Ovary (tissue), 10 donors: ENCODE measurements at places on chromosomes 4 and X.
A peak's percentile ranks its signal among the peaks of the same experiment; 100 is the strongest.

GRCh38 chr4:150769845-150770244 lies 187.9 kb downstream of the MAB21L2 start:
- DNase-seq: no peak
- H3K27me3 ChIP-seq: no peaks in the 10 kb centered on the region
- H3K36me3 ChIP-seq: no peaks in the 10 kb centered on the region
- no peaks in the 10 kb centered on the region for H3K4me1 ChIP-seq

DNA sequence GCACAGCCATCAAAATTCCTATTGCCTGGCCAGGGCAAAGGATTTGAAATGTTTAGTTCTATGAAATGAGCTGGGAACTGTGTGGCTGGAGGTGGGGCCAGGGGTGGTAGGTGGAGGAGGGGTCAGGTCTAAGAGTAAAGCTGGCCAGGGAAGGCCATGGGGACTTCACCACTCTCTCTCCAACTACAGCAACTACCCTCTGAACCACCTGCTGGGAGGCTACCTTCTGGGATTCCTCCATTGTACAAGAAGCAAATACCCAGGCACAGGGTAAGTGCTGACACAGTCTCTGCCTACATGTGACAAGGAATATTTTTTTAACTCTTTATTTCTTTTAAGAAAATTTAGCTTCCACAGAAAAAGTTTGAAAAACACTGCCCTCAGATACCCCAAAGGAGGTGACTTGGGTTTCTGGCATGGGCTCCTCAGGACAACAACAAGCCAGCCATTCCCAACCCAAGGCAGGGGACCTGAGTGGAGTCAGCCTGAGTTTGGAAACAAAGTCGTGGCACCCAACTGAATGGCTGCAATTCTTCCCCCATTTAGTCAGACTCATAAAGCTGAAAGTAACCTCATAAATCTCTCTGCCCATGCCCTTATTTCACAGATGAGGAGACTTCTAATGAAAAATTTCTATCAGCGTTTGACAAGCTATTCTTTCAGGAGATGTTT lies 593.8 kb upstream of the DIPK2B start:
- H3K27me3 ChIP-seq: no peaks in the 10 kb centered on the region
- no peak overlapping the region for H3K27ac ChIP-seq
- no peak overlapping the region for H3K4me3 ChIP-seq
- H3K36me3 ChIP-seq: no peaks in the 10 kb centered on the region

DNA sequence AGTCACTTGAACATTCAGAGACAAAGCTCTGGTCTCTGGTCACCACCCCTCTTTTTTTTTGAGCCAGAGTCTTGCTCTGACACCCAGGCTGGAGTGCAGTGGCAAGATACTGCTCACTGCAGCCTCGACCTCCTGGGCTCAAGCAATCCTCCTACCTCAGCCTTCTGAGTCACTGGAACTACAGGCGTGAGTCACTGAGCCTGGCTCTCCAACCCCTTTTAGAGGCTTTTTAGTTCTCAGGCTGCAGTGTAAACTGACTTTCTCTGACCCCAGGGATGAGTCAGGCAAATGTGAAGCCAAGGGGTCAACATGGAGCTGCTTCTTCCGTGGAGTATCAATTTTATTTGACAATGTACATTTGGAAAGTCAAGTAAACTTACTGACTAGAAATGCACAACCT lies 229.2 kb downstream of the PTTG2 start:
- no peaks in the 10 kb centered on the region for H3K27me3 ChIP-seq
- no peak overlapping the region for H3K27ac ChIP-seq
- H3K36me3 ChIP-seq: no peaks in the 10 kb centered on the region
- H3K4me1 ChIP-seq: peaks cover 5% of the 10 kb centered on the region
- no peak overlapping the region for H3K4me3 ChIP-seq

DNA sequence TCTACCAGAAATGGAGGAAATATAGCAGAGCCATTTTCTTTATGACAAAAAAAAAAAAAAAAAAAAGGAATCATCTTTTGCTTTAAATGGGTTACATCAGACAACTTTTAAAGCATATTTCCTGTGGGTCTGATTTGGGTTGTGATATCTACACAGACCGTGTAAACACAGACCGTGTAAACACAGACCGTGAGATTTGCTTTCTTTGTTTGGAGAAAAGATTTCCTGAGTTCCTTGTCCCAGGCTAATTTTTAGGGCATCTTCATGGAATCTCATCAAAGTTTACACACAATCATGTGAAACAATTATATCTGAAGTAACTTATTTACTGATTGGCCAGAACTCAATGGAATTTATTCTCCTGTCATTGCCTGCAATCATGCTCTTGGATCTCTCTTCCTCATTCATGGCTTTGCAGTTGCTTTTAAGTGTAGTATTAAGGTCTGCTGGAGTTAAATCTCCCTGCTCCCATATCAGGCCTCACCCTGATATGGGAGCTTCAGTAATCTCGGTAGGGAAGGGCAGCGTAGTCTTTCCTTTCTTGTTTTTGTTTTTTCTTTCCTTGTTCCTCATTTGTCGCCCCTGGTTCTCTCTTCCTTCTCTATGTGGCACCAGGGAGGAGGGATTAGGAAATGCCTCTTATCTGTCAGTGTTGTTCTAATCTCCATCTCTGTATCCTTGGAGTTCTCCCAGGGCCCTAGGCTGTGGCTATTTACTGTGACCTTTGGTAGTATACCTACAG lies 248.6 kb upstream of the JADE1 start:
- H3K36me3 ChIP-seq: no peaks in the 10 kb centered on the region
- no peaks in the 10 kb centered on the region for H3K27me3 ChIP-seq
- no peak for DNase-seq

- H3K4me3 ChIP-seq: no peak overlapping the region
- H3K4me1 ChIP-seq: no peaks in the 10 kb centered on the region
- H3K36me3 ChIP-seq: no peaks in the 10 kb centered on the region
- H3K27ac ChIP-seq: no peak overlapping the region
- no peaks in the 10 kb centered on the region for H3K27me3 ChIP-seq
Observed at GRCh38 chrX:2875798-2876399, 47.2 kb downstream of the GYG2 start.

DNA sequence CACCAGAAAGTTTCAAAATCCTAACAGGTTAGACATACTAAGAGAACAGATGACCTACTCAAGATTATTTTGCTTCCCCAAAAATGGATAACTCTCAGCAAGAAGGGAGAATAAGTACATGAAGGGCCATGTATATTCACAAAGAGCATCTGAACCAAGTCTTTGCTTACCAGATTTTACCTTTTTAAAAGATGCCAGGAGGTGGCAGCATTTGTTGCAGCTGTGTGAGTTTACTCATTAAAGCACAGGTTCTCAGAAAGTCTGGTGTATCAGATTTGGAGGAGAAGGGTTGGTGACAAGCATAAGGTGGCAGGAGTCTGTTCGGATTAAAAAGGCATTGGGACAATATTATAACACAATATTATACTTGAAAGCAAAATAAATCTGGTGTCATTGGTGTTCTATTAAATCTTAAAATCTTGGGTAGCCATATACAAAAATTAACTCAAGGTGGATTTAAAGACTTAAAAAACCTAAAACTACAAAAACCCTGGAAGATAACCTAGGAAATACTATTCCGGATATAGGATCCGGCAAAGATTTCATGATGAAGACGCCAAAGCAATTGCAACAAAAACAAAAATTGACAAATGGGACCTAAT lies 51.3 kb upstream of the NFKB1 start:
- no peak for DNase-seq
- no peaks in the 10 kb centered on the region for H3K36me3 ChIP-seq
- no peaks in the 10 kb centered on the region for H3K4me1 ChIP-seq
- no peak overlapping the region for H3K27ac ChIP-seq

GRCh38 chr4:30719454-30720020 lies 632 bp upstream of the PCDH7 start:
- peak; percentile 47 for DNase-seq
- peaks cover 2% of the 10 kb centered on the region for H3K4me1 ChIP-seq
- H3K4me3 ChIP-seq: peak overlapping the region; percentile 57

DNA sequence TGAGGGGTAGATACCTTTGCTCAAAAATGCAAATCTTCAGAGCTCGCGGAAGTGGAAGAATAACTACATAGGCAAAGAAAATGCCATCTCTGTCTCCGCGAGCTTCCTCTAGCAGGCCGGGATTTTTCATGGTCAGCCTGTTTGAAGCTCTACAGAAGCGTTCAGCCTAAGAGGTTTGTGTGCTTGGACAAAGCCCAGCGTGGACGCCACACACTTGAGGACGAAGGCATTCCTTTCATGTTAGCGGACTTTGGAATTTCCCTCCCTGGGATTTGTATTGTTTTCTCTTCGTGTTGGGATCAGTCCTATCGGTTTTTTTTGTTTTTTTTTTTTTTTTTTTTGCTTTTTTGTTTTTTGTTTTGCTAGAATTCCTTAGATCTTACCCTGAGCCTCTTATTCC lies 53.7 kb downstream of the SMIM31 start:
- no peak overlapping the region for H3K4me3 ChIP-seq
- H3K27ac ChIP-seq: no peak overlapping the region
- DNase-seq: no peak
- H3K36me3 ChIP-seq: no peaks in the 10 kb centered on the region
- H3K4me1 ChIP-seq: no peaks in the 10 kb centered on the region

DNA sequence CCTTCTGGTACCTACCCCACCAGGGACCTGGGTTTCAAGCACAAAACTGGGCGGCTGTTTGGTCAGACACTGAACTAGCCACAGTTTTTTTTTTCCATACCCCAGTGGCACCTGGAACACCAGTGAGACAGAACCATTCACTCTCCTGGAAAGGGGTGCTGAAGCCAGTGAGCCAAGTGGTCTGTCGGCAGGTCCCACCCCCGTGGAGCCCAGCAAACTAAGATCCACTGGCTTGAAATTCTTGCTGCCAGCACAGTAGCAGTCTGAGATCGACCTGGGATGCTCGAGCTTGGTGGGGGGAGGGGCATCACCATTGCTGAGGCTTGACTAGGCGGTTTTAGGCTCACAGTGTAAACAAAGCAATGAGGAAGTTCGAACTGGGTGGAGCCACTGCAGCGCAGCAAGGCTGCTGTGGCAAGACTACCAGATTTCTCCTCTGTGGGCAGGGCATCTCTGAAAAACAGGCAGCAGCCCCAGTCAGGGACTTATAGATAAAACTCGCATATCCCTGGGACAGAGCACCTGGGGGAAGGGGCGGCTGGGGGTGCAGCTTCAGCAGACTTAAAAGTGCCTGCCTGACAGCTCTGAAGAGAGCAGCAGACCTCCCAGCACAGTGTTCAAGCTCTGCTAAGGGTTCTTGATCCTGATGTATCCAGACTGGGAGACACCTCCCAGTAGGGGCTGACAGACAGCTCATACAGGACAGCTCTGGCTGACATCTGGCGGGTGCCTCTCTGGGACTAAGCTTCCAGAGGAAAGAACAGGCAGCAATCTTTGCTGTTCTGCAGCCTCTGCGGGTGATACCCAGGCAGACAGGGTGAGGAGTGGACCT lies 223.0 kb downstream of the COX18 start:
- no peak overlapping the region for H3K4me3 ChIP-seq
- H3K27me3 ChIP-seq: no peaks in the 10 kb centered on the region
- no peak for DNase-seq
- H3K27ac ChIP-seq: no peak overlapping the region
- no peaks in the 10 kb centered on the region for H3K4me1 ChIP-seq

GRCh38 chr4:39256436-39256835 lies 74.1 kb downstream of the WDR19 start:
- H3K4me3 ChIP-seq: no peak overlapping the region
- H3K27me3 ChIP-seq: no peaks in the 10 kb centered on the region
- DNase-seq: no peak
- no peaks in the 10 kb centered on the region for H3K4me1 ChIP-seq

DNA sequence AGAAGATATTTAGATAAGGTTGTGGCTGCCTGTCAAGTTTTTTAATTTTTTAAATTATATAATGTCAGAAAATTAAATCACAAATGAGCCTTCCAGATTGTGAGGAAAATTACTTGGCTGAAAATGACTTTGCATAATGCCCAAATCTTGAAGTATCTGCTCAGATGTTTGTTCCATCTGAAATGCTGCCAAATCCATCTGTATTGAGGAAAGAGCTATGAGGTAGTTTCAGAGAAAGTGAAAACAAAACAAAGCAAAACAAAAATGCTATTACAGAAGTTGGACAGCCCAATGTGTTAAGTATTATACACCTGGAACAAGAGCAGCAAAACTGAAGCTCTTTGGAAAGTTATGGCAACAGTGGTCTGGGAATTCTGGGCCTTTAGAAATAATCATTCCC lies 23.3 kb upstream of the GUCY1B1 start:
- no peak overlapping the region for H3K4me3 ChIP-seq
- no peaks in the 10 kb centered on the region for H3K27me3 ChIP-seq
- no peaks in the 10 kb centered on the region for H3K4me1 ChIP-seq
- H3K27ac ChIP-seq: no peak overlapping the region
- no peak for DNase-seq

- H3K27me3 ChIP-seq: no peaks in the 10 kb centered on the region
- H3K4me1 ChIP-seq: no peaks in the 10 kb centered on the region
- no peak overlapping the region for H3K27ac ChIP-seq
- no peak for DNase-seq
- no peak overlapping the region for H3K4me3 ChIP-seq
Observed at GRCh38 chr4:173051716-173052115, 116.9 kb upstream of the GALNT7 start.

DNA sequence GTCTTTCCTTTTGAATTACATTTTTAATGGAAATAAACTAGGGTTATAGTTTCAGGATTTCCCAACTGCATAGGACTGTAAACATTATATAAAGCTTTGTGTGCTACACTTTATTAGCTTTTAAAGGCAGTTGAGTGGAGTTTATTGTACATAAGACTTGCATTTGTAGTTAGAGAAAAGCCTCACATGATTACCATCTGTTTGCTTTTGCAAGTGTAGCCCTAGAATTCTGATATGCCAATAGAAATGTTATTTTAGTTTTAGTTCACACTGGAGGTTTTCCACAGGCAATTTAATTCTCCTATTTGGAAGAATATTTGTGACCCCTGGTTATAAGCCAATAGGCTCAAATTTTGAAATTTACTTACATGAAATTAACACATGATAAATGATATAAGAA lies 41.3 kb upstream of the ANK2 start:
- H3K4me1 ChIP-seq: peaks cover 2% of the 10 kb centered on the region
- no peaks in the 10 kb centered on the region for H3K36me3 ChIP-seq

DNA sequence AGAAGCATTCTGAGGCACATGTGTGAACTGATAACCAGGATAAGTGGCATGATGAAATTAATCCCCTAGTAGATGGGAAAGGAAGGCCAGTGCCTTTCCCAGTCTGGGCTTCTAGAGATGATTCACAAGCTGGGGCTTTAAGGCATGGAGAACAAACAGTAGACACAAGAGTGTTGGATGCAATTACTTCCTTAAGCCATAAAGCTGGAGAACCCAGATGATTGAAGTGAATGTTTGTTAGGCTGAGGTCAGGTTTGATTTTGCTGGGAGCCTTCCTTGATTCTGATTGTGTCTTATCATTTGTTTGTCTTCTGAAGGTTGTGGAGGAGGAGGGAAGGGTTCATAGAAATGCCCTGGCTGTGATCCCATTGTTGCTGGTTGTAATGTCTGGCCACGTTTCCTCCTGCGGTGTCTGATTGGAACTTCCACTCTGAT lies 125.2 kb downstream of the NHS start:
- H3K27me3 ChIP-seq: no peaks in the 10 kb centered on the region
- H3K4me3 ChIP-seq: no peak overlapping the region
- H3K4me1 ChIP-seq: no peaks in the 10 kb centered on the region
- DNase-seq: no peak
